Activated CD4-positive, CD25-positive, alpha-beta regulatory T cell treated with anti-CD3 and anti-CD28 coated beads, Interleukin-2, amount 50 U/mL, for 16 hours (primary cell): ENCODE measurements at places on chromosomes 2 and 18.

GRCh38 chr2:227443889-227444568, 27.9 kb upstream of the AGFG1 start:
- DNase-seq = no peak

DNA sequence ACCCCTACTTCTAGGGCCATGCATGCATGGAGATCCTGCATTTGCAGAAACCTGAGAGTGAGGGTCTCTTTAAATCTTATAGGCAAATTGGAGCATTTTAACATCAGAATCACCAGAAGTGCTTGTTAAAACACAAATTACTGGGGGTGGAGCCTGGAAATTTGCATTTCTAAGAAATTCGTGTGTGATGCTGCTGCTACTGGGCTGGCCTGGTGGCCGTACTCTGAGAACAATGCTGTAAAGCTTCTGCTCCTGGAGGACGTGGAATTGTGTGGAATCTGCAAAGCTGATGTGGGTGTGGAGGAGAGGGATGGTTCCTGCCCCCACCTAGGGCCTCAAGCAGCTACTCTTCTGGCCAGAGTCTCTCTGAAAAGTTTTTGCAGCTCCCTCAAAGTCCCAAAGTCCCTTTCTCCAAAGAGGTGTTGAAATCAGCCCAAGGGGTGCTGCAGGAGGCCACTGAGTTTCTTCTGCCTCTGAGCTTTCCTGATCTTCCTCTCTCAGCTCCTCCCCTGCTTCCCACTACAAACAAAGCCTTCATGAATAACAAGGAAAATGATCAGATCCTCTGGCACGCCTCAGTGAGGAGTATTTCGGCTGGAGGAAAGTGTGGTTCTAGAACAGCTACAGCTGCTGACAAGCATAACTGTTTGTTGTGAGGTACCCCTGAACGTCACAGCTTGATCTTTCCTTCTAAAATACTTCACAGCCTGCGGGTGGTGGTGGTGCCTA, 508.3 kb downstream of the CNTNAP5 start:
- DNase-seq = no peak

GRCh38 chr2:225074366-225074765, 32.1 kb upstream of the DOCK10 start:
- DNase-seq = no peak

- no peak for DNase-seq
Measured at GRCh38 chr2:96947949-96948833, 38.2 kb downstream of the FAM178B start.

DNA sequence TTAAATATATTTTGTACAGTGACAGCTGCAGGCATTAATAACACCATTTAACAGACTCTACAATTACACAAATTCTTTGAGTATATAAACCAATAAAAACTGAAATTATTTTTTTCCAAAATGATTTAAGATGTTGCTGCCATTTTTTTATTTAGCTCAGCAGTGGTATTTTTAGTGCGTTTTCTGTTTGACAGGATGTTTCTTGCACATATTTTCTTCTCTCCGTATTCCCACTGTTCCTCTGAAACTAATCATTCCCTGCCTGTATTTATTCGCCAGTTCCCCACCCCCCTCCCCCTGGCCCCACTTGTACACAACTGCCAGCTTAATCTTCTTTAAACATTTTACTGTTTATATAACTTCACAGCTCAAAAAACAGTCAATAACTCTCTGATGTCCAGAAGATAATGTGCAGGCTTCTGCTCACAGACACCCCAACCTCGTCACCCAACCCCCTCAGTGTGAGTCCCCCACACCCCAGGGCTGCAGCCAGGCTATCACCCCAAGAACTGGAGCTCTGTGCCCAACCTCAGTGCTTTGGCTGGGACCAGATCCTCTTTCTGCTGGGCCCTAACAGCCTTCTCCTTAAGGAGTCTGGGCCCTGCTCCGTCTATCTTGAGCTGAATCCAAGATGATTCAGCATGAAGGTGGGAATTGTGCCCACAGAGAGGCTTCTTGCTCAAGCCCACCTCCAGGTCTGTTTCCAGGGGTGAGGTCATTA, 41.6 kb upstream of the MAP4K4 start:
- DNase-seq = no peak

GRCh38 chr2:50596515-50596914, 435.4 kb downstream of the NRXN1 start:
- no peak for DNase-seq

DNA sequence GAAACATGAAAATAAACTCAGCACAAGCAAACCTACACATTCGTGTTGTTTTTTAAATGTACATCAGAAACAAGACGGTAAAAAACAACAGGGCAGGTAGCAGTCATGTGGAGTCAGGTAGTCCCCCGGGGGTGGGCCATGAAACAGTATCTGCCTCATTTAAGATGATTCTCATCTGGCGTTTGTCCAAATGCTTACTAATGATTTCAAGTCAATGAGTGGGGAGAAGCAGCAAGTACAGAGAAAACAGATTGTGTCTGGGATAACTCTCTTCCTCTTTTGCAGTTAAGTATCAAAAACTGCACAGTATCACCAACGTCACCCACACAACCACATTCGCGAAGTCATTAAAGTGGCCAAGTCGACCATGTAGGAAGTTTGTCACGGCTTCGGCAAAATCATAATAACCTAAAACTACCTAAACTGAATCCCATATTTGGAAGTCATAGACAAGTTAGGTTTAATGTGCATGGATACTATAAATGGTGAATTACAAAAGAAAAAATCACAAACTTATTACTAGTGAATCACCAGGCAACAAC, 1.3 kb downstream of the LAPTM4A start:
- no peak for DNase-seq

DNA sequence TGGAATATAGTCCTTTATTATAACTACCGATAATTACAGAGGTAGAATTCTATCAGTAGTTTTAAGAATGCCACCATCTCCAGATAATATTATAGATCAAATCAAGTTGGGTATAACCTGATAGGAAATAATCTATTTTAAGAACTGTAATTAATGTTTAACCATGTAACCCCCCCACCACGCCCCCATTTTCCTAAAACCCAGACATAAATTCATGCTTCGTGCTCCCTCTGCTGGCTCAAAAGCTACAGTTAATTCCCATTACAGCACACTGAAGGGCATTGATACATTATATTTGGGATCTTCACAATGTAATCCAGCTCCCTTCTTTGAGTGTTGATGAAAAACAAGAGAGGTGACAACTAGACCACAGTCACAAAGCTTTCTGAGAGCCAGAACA, 228.0 kb upstream of the SMAD7 start:
- no peak for DNase-seq

DNA sequence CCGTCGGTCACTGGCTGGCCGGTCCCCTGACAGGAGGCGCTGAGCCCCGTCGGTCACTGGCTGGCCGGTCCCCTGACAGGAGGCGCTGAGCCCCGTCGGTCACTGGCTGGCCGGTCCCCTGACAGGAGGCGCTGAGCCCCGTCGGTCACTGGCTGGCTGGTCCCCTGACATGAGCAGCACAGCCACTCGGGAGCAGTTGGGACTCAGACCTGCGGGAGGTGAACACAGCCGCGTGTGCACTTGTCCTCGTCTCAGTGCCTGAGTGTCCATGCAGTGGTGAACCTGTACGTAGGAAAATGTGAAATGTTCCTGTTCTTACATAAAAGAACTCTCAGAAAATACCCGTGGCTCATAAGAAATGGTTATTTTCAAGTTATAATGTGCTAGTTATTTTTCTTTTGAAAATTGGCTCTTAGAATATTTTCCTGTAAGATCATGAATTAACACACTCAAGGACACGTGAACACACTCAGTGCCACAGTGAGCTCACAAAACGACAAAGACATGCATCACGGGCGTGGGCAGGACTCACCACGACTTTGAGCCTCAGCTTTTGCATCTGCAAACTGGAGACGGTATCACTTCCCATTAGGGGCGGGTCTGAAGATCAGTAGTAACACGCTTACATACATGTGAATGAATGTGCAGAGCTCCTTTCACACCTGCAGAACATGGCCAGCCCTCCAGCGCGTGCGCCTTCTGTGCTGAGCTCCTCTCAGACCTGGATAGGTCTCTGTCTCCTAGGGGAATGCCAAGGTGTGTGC, 21.1 kb upstream of the NFATC1 start:
- DNase-seq = no peak

DNA sequence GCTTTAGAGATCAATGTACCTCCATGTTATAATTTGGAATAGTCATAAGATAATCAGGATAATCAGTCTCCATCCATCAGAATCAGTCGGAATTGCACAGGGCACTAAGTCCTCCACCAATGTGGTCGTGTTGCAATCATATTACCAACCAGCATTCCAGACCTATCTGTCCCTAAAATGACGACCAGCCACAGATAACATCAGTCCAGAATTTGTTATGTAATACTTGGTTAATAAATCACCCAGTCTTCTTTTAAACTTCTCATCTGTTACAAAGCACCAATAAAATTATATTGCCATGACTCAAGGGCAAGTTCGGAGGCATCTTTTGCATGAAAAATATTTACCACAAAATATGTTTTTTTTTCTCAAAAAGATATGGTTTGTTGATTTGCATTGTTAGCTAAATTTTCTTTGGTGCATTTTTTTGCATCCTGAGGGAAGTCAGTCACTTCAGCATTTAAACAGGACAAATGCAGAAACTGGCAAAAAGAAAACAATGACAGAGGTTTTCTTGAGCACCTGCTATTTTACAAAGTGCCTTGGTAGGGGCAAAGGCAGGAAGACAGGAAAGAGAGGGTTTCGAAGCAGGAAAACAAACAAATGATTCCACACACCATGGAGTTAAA, 29.3 kb downstream of the PIEZO2 start:
- no peak for DNase-seq

- DNase-seq = no peak
Measured at GRCh38 chr2:230864122-230864604, 579 bp upstream of the ITM2C start.

DNA sequence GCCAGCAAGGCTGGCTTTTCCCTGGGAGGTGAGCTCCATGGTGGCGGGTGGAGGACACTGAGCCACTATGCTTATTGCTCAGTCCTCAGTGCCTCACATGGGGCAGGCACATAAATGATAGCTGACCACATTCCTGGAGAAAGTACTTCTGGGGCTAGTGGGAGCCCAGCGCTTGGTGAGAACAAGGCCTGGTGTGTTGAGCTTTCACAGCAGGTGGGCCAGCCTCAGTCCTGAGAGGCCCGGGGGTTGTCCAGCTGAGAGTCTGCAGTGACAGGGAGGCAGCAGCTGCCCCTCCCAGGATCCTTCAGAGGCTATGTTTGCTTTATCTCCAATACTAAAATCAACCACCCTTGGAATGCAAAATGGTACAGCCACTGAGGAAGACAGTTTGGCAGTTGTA, 217.7 kb downstream of the ZBTB7C start:
- no peak for DNase-seq

DNA sequence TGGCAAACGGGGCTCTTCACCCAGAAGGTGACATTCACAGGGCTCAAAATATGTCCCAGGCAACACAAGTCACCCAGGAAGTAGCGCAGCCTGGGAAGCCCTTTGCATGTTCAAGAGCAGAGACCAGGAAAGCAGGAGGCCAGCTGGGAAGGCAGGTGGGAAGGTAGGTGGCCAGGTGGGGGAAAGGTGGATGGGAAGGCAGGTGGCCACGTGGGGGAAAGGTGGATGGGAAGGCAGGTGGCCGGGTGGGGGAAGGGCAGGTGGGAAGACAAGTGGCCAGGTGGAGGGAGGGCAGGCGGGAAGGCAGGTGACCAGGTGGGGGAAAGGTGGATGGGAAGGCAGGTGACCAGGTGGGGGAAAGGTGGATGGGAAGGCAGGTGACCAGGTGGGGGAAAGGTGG, 102.7 kb downstream of the ZNF516 start:
- no peak for DNase-seq

GRCh38 chr2:86017901-86018896, 87.5 kb downstream of the POLR1A start:
- no peak for DNase-seq

DNA sequence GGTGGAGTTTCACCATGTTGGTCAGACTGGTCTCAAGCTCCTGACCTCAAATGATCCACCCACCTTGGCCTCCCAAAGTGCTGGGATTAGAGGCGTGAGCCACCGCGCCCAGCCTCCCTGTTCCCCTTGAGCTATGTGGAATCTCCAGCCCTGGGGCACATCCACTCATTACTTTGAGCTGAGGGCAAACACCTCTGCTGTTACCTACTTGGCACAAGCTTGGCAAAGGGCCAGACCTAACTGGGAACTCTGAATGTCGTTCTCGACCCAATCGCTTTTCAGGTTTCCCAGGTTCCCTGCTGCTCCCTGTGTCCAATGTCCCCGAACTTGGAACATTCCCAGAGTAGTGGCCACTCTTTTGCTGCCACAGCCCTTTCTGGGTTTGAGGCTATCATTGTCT, 40.6 kb downstream of the CHST10 start:
- no peak for DNase-seq

- DNase-seq = no peak
Measured at GRCh38 chr2:151616760-151617339, 117.4 kb downstream of the NEB start.

DNA sequence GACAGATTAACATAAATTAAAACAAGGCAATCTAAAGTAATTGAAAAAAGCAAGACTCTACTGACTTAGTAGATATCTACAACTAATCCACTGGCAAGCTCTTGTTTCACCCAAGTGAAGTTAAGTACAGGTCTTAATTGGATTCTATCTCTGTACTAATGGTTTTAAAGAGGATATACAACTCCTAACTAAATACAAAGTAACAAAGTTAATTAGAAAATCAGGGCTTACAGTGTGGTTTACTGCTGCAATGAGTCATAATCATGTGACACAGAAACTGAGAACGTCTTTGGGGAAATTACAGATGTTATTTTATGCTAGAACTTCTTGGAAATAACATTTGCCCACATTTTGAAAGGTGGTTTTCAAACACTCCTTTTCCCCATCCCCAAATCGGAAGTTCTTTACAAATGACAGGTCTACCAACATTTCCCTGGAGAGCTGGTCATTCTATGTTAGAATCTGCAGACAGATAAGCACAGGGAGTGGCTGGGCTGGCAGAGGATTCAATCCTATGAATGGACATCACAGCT, 245.3 kb downstream of the STK39 start:
- no peak for DNase-seq

GRCh38 chr2:104412384-104412783, 441.5 kb upstream of the POU3F3 start:
- no peak for DNase-seq

- no peak for DNase-seq
Measured at GRCh38 chr2:103008586-103008985, 246.8 kb downstream of the TMEM182 start.

DNA sequence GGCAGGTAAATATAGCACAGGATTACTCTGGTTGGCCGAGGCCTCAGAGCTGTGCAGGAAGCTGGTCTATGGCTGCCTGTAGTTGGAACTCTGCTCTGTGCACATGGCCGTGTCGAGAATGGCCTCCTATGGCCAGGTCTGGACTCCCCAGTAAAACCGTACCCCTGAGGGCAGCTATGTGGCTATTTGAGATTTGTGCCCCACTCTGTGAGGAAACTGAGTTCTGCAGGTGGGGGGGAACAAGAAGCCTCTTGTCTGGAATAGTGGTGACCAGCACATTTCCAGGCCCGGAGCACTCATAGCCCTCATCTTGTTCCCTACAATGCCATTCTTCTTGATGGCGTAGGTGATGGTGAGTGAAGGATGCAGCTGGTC, 15.0 kb upstream of the TEX51 start:
- DNase-seq = no peak

DNA sequence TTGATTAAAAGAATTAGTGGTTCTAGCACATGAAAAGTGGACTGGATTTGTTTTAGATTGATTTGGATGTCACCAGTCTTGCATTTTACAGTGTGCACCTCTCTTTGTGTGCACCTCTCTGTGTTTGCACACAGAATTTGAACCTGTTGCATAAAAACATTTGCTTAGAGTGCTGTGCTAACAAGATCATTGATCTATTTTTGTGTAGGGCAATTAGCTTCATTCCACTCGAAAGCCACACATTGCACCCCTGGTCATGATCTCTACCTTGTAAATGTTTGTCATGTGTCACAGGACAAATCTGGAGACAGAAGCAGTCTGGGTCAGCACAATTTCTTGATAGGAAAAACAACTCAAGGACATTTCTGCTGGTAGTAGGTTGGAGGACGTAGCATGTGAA, 258.7 kb upstream of the LINC00305 start:
- no peak for DNase-seq
